GM23248 (cell line): ENCODE measurements at places on chromosomes 4 and X. TPM values are rescaled to one million over a fixed set of nuclear protein-coding genes. Genes with fewer than 3 reads are reported as not detected.
A peak's percentile ranks its signal among the peaks of the same experiment; 100 is the strongest.

DNA sequence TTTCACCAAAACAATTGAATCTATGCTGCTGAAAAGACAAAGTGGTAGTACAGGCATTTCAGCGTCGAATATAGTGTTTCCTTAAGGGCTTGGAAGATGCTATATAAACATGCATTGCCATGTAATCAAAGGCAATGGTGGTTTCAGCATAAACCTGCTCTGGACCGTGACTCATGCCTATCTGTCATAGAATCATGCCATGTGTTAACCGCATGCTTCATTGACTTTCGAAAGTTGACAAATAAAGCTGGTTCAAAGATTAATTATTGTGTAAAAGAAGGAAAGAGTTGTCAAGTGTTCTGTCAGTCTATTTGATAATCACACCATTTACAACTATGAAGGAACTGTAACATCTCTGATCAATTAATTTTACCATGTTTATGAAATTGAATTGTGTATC, 83.2 kb downstream of the FUNDC1 start:
- DNase-seq: peak; percentile 30

- DNase-seq: no peak
Measured at GRCh38 chr4:26330946-26331345, 10.1 kb downstream of the RBPJ start.

- peak; percentile 29 for DNase-seq
Measured at GRCh38 chrX:91435395-91435794, 756 bp downstream of the PABPC5 start.

GRCh38 chr4:185738038-185738552, 73.9 kb downstream of the SORBS2 start:
- peak; percentile 52 for DNase-seq

DNA sequence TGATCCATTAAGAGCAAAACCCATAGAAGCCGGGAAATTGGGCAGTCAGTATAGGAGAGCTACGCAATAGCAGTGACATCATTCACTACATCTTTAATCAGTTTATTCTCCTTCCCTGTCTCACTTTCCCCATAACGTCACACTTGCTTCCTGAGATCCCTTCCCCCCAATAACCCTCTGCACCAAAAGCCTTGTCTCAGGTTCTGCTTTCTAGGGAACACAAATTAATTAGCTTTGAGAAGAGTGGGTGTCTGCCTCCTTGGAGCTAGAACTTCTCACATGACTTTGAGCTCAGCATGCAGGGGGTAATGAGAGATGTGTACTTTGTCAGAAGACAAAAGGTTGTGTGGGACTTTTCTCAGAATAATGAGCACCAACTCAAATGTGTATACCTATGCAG, 128.3 kb upstream of the MAOA start:
- no peak for DNase-seq

DNA sequence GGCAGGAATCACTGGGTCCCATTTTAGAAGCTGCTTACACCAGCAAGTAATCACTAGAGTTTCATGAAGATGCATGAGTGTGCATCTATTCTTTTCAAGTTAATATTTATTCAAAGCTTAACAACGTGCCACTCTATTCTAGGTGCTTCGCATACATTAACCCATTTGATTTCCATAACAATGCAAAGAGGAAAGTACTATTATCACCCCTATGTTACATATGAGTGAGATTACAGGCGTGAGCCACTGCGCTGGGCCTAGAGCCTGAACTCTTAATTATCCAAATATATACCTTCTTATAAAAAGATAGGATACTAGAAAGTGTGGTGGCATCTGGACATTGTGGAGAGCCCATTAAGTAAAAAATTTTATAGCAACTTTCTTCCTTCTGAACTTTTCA, 65.4 kb downstream of the CXCL13 start:
- DNase-seq: no peak

DNA sequence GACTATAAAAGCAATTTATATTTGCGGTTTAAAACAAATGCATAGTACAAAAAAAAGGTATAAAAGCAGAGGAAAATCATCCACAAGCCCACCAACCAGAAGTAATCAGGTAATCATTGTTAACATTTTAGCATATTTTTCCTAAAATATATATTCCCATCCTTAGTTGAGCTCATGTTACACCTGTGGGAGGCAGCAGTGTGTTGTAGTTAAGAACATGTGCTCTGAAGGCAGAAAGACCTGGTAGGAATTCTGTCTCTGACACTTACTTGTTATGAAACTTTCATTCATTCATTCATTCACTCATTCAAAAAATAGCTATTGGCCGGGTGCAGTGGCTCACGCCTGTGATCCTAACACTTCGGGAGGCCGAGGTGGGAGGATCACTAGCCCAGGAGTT, 15.4 kb upstream of the CDKL5 start:
- peak; percentile 55 for DNase-seq

DNA sequence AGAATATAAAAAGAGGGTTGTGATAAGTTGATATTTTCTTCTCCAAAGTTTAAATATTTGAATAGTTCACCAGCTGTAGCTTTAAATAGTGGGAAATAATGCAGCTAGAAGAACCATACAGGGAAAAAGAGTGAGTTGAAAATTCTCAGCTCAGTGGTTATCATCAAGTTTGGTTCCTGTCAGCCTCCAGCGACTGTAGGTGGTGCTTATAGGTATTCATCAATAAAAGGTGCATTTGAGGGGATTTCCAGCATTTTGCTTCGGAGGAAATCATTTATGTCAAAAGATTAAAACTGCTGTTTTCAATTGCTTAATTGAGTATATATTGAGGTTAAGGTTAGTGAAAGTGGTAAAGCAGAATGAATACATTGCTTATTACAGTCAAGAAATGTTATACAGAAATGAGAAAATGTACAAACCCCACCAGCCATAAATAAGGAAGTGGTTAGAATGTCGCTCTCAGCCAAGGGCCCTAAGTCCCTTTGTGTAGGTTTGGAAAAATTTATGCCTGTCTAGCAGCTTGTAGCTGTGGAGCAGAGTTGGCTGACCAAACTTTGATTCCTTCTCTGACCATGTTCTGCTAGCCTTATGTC, 532.9 kb upstream of the FTHL17 start:
- no peak for DNase-seq

GRCh38 chr4:94895081-94895480, 137.3 kb downstream of the BMPR1B start:
- no peak for DNase-seq

Gene SMIM10
- 2.9 and 3.8 TPM in 2 replicates for total RNA-seq

Gene DDX60
- total RNA-seq: 7.1 and 8.0 TPM in 2 replicates

Gene FREM3
- not detected in 2 replicates for total RNA-seq

Gene ZAR1
- total RNA-seq: not detected in 2 replicates

Gene SLITRK2
- total RNA-seq: not detected in 2 replicates

Gene HNRNPH2
- 53.1 and 59.0 TPM in 2 replicates for total RNA-seq
